ENCODE measurements at places on chromosomes 3 and 15. TPM values are rescaled to one million over a fixed set of nuclear protein-coding genes. Genes with fewer than 3 reads are reported as not detected.

XCR1 gene
- 0.04 TPM for total RNA-seq

DNA sequence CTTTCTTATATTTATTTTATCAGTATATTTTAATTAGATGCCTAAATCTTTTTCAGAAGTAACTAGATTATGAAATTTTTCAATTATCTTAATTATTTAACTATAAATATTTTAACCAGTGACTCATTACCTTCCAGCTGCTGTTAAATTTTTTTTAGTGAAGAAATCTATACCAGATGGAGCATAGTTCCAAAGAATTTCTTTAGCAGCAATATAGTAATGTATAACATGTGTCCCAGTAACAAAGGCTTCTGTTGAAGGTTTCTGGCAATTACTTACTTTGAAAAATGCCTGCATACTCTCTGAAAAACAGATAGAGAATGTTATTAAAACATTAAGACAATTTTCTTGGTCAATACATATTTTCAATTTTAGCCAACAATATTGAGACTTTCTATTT is 45.1 kb upstream of the CP start:
- ATAC-seq, result no peak

GRCh38 chr15:80405970-80406369 is 1.8 kb downstream of the ARNT2 start:
- ATAC-seq, result no peak

DNA sequence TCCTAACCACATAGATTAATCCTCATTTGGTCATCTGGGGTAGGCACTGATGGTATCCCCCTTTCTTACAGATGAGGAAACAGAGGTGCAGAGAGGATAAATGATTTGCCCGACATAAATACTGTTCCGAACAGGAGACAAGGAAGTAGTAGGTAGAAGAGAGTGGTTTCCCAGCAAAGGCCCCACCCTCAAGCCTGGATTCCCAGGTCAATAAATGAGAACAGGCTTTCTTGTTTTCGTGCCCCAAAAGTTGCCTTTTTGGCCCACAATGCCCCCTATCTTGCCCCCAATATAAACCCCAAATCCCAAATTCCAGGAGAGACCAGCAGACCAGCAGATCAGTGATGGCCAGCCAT is 125.5 kb upstream of the PRR20G start:
- no peak for ATAC-seq

NR2E3 gene
- 0.56 TPM for total RNA-seq

DNA sequence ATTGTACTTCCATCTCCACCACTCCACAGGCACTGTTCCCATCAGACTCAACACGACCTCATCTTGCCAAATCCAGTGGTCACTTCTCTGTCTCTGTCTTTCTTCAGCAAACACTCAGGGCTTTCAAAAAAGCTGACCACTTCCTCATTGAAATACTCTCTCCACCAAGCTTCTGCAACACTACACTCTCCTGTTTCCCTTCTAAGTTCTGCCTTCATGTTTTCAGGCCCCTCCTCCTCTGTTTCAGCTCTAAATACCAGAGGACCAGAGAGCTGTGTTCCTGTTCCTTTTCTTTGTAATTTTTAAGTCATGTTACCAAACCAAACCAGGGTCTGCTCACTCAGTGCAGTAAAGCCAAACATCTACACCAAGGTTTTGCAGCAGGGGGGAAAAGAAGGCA is 33.8 kb upstream of the ACP3 start:
- ATAC-seq, result peak; percentile 26

DNA sequence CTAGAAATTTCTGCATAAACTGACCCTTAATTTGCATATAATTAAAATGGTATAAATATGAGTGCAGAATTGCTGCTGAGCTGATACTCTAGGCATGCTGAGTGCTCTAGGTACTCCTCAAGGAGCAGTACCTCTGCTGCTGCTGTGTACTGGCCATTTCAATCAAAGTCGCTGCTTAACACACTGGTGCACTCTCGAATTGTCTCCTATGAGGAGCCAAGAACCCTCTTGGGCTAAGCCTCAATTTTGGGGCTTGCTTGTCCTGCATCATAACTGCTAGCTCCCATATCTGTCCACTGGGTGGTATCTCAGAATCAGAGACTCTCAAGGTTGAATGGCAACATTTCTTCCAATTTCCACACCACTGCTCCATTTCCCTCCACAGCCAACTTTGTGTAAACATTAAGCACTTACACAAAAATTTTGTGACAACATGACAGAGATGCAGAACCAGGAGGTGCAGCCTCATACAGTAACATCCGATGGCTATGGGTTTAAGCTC is 82.5 kb downstream of the XXYLT1 start:
- no peak for ATAC-seq

DNA sequence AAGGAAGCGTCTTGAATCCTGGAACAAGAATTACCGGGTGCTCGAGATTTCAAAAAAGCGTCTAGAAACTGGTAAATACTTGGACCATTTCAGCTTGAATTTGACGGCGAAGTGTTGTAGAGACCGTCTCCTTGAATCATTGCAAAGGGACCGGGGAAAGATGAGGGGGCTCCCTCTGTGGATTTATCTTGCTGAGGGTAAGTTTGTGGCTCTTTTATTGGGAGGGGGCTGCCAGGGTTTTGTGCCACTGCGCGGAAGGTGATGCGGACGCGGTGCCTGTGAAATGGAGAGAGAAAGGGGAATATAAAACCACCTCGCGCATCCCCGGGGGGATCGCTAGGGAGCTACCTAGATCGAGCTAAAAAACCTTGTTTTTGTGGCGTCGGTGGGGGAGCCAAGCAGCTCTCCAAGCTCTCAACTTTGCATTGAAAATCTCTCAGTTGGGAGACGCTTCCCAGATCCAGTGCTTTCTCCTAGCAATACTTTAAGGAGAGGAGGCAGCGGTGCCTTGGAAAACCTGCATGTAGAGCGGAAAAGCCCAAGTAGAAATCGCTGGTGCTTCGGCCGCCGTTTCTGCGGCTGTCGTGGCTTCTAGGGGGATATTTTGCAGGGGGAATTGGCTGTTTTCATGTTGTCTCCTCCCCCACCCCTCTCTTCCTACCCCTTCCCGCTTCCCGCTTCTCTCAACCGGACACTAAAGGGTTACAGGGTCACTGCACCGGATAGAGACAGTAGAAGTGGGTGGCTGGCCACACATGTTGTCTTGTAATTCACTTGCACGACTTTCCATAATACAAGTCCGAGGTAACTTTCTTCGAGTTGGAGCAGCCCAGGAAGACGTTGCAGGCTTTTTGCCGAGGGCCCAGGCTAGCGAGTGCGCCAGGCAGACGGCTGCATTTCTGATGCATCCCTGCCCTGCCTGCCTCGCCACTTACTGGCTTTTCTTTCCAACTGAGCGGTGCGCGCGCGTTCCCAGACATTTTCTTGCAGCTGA is 187.6 kb downstream of the NLGN1 start:
- ATAC-seq, result no peak

DNA sequence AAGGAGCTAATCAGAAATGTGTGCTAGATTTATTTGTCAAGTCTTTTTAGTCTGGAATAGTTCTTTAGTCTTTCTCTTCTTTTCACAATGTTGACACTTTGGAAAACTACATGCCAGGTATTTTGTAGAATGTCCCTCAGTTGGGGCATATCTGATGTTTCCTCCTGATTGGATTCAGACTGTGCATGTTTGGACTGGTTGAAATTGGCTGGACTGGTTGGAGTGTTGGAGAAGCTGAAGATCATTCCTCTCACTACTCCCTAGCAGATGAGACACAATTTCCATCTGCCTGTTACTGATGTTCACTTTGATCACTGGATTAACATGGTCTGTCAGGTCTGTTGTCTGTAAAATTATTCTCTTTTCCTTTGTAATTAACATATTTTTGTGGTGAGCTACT is 3.7 kb downstream of the NME9 start:
- ATAC-seq, result no peak

- ATAC-seq, result no peak
Observed at GRCh38 chr15:75044258-75044878, 21.0 kb downstream of the PPCDC start.

DNA sequence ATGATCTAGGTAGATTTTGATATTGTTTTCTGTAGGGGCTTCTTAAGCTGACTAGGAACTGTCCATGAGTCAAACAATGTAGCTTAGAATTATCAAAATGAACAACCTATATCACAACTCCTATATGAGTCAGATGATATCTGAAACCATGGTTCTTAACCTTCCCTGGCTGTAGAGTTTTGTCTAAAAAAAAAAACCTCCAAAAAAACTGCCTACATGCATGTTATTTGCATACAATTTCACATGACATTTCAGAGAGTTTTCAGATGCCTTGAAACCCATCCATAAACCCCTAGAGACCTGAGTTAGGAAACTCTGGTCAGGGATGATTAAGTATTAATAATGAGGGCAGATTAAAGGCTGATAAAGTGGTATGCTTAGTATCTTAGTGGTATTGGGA is 157.0 kb downstream of the CHST2 start:
- no peak for ATAC-seq

- no peak for ATAC-seq
Observed at GRCh38 chr3:17852217-17852616, 109.8 kb upstream of the TBC1D5 start.

GRCh38 chr15:89669941-89670340 is 9.2 kb downstream of the PLIN1 start:
- ATAC-seq, result no peak

HHLA2 gene
- not detected for total RNA-seq

GRCh38 chr3:108123326-108123725 is 32.5 kb upstream of the CD47 start:
- ATAC-seq, result no peak

SRGAP3 gene
- 5.2 TPM for total RNA-seq

DNA sequence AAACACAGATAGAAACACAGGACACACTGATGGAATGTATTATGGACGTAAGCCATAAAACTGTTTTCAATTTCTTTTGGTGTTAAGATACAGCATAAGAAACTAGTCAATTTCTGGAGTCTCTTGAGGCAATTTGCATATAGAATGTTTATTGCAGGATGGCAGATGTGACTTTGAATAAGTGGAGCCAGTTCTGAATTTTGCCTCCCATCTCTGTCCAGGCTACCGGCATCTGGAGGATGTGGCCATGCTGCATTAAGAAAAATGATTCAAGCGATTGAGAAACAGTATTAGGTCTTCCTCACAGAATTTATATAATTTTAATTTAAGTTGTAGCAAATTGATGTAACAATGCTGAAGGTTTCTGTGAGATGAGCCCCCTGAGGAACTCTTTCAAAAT is 81.5 kb downstream of the CHST2 start:
- ATAC-seq, result no peak

GRCh38 chr3:108450444-108450843 is 60.0 kb downstream of the MYH15 start:
- ATAC-seq, result no peak

SCAMP5 gene
- 0.84 TPM for total RNA-seq

DNA sequence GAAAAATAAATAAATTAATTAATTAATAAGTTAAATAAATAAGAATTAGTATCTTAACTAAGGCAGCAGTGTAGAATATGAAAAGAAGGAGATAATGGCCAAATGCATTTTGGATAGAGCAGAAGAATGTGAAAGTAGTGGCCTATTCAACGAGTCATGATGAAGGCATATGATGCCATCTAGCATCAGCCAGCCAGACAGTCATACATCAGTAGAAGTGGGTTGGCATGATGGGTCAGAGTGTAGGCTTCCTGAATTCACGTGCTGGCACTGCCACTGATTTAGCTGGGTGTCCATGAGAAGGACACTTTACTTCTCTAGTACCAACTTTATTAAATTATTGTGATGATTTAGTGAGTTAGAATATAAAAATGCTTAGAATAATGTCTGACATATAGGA is 256.1 kb upstream of the ARPP21 start:
- ATAC-seq, result no peak

DNA sequence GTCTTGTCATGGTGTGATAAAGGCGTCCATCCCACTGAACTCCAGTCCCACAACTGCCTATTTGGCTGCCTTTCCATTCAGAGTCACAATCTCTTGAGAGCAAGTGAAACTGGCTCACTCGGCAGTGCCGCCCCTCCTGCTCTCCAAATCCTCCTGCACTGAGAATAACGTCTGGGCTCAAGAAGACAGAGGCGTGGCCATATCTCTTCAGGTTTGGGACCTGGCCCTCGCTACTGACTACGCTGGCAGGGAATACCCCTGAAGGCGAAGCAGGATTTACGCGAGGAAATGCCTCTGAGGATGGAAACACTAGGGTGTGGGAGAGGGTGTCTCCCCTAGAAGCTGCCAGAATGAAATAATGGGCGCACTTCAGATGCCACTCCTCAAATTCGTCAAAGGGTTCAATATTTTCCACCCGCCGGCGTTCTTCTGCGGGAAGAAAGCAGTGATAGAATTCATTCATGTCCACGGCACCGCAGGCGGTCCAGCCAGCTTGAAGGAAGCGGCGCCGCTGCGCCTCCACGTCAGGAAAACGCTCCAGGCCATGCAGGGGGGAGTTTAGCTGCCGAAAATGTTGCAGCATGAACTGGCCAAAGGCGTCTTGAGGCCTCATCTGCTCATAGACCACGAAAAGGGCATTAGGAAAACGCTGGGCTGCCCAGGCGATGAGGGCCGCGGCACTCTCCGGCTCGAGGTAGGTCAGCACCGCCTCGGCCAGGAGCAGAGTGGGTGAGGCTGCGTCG is 985 bp downstream of the LCMT2 start:
- ATAC-seq, result no peak
